ENCODE measurements at places on chromosomes 16 and 17.

GRCh38 chr16:12876778-12877177 is 24.6 kb upstream of the SHISA9 start:
- no peak for DNase-seq

- no peak for DNase-seq
Measured at GRCh38 chr16:84607694-84608093, 10.2 kb downstream of the COTL1 start.

GRCh38 chr17:66349521-66350254 is 47.3 kb downstream of the PRKCA start:
- DNase-seq: no peak

- no peak for DNase-seq
Measured at GRCh38 chr17:32976605-32977004, 15.0 kb upstream of the SPACA3 start.

- no peak for DNase-seq
Measured at GRCh38 chr17:53949473-53950090, 126.9 kb downstream of the KIF2B start.

DNA sequence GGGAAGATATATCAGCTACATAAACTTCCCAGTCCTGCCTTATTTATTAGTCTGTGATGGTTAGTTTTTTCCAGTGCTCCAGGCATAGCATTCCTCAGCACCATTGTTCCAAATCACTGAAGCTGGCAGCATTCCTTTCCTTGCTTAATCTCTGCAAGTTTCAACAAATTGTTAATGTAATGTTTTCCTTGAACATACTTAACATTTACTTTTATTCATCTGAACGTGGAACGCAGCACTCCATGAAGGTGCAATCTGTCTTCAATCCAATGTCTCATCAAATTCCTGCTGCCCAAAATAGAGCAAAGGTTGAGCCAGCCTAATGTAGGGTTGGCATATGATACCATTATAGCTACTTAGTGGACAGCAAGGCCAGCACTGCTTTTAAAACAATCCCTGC is 441.1 kb upstream of the RBFOX1 start:
- DNase-seq: no peak

DNA sequence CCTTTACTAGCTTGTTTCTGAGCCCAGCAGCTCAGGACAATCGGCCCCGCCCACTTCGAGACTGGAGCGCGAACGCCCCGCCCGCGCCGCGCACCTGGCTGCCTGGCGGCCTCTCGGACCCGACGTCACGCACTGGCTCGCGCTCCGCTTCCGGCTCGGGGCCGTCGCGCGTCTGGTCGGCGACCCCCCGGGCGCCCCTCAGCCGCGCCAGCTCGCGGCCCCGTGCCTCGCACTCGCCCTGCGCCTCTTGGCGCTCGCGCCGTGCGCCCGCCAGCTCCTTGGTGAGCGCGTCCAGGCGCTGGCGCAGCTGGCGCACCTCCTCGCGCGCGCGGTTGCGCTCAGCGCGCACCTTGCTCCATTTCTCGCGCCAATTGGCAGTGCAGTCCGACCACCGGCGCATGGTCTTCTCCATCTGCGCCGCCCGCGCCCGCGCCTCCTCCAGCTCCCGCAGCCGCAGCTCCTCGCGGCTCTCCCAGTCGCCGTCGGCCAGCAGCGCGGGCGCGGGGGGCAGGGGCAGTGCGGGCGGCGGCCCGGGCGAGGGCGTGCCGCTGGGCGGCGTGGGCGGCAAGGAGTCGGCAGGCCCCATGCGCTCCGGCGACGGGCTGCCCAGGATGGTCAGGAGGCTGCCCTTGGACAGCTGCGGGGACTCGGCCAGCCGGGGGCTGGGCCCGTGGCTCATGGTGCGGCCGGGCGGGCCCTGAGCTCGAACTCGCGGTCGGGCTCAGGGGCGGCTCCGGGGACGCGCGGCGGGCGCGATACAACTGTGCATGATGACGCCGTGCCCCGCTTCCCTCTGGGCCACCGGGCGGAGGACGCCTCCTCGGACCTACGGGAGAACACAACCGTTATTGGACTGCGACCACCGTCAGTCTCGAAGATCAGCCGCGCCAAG is 7.6 kb downstream of the CCDC102A start:
- DNase-seq: no peak

All from activated effector memory CD4-positive, alpha-beta T cell treated with Interleukin-2 at 50 U/mL for 16 hours (primary cell).